Activated CD8-positive, alpha-beta memory T cell treated with anti-CD3 and anti-CD28 coated beads for 1 hour (primary cell): ENCODE measurements at places on chromosomes 2 and 18.

- DNase-seq, result no peak
Observed at GRCh38 chr2:129656081-129656598, 323.3 kb upstream of the RAB6C start.

GRCh38 chr2:28373854-28374253 is 18.8 kb upstream of the FOSL2 start:
- no peak for DNase-seq

GRCh38 chr2:219510512-219511135 is 3.7 kb upstream of the ASIC4 start:
- DNase-seq, result no peak

DNA sequence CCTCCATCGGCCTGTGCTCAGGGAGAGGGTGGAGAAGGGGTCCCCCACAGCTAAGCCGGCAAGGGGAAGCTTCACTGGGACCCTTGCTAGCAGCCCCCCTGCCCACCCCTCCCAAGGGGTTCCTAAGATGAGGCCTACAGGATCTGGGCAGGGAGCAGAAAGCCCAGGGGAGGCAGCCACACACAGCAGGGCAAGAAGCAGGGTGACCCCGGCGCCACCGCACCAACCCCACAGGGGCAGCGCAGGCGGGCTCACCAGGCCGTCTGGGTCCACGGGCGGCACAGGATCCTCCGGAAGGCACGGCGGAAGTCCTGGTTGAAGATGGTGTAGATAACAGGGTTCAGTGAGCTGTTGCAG is 1.8 kb downstream of the ADRA2B start:
- no peak for DNase-seq

DNA sequence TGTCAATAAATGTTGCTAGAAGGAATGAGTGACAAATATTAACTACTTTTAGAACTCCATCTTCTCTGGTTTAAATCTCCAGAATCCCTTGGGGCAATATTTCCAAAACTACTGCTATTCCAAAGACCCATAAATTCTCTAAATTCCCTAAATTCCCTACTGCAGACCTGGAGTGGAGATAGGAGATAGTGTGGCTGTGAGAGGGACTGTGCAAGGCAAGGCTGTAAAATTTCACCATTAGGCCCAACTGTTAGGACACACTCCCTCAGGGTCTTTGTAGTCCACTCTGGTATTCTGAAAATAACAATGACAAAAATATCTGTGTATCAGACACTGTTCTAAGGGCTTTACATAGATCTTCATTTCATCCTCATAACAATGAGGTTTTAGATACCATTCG is 67.9 kb downstream of the MYL12B start:
- no peak for DNase-seq

GRCh38 chr2:141417246-141417797 is 713.5 kb downstream of the LRP1B start:
- no peak for DNase-seq

DNA sequence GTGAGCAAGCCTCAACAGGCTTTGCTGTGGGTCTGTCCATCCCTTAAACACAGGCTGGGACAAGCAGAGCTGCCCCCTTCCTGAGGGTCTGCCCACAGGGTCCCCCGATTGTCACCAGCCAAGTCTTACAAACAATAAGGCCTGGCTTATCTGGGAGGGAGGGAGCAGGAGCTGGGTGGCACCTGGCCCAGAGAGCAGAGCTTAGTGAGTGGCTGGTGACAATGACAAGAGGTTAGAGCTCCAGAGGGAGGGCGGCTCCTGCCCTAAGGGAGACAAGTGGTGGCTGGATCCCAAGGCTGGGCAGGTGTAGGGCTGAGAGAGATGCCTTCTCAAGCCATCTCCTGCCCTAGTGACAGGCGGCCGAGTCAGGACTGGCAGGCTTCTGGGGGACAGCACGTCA is 125.5 kb downstream of the KLHL29 start:
- no peak for DNase-seq

- DNase-seq, result no peak
Observed at GRCh38 chr2:132929786-132930185, 259.8 kb upstream of the LYPD1 start.

- DNase-seq, result no peak
Observed at GRCh38 chr2:58730764-58731487, 489.8 kb upstream of the FANCL start.

- DNase-seq, result no peak
Observed at GRCh38 chr2:217127744-217128143, 267.9 kb upstream of the TNP1 start.

- DNase-seq, result no peak
Observed at GRCh38 chr18:54555286-54555685, 35.8 kb upstream of the DYNAP start.

- DNase-seq, result no peak
Observed at GRCh38 chr2:44941551-44942234, at the start of gene SIX3. TSS of gene SIX3 (plus strand) at chr2:44941702. CDS start at chr2:44942105, 403 bp downstream.

DNA sequence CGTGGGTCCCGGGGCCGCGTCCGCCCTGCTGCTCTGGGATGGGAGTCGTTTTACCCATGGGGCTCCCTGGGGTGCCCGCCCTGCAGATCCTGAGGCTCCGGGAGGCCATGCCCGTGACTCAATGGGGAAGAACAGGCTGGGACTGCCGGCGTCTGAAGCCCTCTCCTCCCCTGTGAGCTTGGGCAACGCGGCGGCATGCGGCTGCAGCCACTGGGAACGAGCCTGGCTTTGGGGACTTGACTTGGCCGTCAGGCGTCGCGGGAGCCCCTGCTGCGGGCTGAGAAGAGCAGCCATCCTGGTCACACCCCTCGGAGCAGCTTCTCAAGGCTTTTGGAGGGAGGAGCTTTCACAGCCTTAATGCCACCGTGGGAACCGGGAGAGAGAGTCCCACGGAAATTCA is 126.9 kb upstream of the CTDP1 start:
- no peak for DNase-seq

- no peak for DNase-seq
Observed at GRCh38 chr2:26582890-26583289, 58.3 kb downstream of the CIB4 start.

- no peak for DNase-seq
Observed at GRCh38 chr2:217440000-217440399, 562.8 kb downstream of the TNS1 start.

GRCh38 chr2:200738590-200738989 is 73.1 kb upstream of the BZW1 start:
- DNase-seq, result no peak

DNA sequence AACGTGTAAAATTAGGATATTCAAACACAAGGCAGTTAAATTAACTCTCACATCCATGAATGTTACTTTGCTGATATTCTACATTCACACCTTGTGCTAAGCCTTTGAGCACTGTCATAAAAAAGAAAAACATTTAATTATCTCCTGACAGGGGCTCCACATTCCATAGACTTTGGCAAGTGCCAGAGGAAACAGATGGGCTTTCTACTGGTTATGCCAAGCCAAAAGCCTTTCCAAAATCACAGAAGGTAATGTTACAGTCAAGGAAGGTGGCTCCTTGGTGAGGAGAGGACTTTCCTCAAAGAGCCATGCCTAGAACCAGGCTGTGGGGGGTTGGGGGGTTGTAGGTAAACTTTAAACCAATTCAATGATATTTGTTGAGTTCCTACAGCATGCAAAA is 12.4 kb downstream of the MYO5B start:
- DNase-seq, result no peak

- no peak for DNase-seq
Observed at GRCh38 chr18:61991201-61991600, 98.4 kb upstream of the RNF152 start.

DNA sequence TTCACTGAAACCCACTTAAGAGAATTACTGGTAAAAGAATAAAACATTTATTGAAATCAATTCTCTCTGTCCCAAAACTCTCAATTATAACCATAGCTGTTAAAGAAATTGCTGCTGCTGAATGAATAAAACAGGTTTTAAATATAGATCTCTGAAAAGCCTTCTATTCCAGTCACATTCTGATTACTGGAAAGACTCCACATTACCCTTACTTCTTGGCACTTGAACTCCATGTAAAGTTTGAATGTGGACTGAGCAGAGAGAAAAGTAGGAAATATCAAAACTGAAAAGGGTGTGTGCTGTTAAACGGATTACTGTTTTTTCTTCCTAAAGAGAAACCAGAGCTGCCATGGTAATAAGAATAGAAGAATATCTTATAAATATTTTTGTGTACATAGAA is 655.3 kb upstream of the SETBP1 start:
- DNase-seq, result no peak

GRCh38 chr2:26493566-26493965 is 15.6 kb upstream of the OTOF start:
- DNase-seq, result no peak

DNA sequence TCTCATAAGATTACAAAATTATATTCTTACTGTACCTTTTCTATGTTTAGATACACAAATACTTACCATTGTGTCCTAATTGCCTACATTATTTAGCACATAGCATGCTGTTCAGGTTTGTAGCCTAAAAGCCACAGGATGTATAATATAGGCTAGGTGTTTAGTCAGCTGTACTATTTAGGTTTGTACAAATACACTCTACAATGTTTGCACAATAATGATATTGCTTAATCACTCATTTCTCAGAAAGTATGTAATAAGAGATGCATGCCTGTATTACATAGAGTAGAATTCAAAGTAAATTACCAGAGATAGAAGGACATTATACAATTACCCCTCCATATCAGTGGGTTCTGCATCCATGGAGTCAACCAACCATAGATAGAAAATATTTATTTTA is 201.1 kb upstream of the COL3A1 start:
- DNase-seq, result no peak

- no peak for DNase-seq
Observed at GRCh38 chr2:17271416-17271815, 246.8 kb downstream of the RAD51AP2 start.

DNA sequence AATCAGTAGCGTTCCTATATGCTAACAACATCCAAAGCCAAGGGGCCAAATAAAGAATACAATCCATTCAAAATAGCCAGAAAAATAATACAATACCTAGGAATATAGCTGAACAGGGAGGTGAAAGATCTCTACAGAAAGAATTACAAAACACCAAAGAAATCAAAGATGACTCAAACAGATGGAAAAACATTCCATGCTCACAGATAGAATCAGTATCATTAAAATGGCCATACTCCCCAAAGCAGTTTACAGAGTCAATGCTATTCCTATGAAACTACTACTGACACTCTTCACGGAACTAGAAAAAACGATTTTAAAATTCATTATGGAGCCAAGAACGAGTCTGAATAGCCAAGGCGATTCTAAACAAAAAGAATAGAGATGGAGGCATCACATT is 57.4 kb downstream of the CCBE1 start:
- no peak for DNase-seq

DNA sequence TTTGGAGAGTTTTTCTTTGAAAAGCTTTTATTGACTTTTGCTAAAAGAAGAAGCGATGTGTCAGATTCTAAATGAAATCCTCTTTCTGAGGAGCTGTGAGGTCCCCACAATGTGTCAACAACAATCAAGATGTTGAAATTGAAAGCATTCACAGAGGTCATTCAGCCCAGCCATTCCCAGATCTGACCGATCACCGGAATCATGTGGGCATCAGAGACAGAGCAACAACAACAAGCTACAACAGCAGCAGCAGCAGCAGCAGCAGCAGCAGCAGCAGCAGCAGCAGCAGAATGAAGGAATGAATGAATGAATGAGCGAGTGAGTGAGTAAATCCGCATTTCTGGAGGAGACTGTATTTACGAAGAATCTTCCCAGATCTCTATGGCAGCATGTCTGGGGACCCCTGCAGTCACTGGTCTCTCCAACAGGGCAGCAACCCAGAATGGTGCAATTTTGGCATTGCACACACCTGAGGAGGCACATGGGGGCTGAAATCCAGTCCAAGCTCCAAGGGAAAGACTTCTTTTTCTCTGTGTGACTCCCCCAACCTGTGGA is 299.0 kb downstream of the MYCN start:
- DNase-seq, result no peak

- DNase-seq, result no peak
Observed at GRCh38 chr2:25699216-25699615, 25.8 kb upstream of the DTNB start.

GRCh38 chr18:48391868-48392267 is 17.3 kb downstream of the ZBTB7C start:
- DNase-seq, result no peak

DNA sequence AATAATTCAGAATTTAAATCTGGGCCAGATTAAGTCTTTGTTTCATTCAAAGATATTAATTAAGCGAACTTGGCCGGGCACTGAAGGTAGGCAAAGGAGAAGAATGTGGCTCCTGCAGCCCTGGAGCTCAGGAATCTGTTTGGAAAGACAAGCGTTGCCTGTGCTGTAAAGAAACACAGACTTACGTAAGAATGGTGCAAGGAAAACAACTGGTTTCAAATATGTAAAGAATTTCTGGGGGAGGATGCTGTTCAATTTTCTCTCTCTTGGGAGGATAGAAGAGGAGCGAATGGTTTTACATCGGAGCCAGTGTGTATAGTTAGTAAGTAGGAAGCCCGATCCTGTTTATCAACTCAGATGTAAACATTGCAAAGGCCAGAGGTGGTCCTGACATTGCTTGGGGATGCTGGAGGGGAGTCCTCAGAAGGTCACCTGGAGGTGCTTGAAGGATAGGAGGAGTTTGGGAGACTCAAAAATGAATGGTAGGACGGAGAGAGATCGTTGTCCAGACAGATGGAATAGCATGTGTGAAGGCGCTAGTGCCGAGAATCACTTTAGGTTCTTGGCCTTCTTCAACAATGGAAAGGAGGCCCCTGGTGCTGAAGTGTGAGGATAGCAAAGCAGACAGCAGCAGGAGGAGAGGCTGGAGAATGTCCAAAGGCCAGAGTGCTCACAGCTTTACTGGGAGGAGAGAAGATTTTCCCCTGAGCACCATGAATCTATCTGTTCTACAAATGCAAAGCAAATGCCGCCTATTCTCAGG is 456.1 kb downstream of the LPIN1 start:
- no peak for DNase-seq

DNA sequence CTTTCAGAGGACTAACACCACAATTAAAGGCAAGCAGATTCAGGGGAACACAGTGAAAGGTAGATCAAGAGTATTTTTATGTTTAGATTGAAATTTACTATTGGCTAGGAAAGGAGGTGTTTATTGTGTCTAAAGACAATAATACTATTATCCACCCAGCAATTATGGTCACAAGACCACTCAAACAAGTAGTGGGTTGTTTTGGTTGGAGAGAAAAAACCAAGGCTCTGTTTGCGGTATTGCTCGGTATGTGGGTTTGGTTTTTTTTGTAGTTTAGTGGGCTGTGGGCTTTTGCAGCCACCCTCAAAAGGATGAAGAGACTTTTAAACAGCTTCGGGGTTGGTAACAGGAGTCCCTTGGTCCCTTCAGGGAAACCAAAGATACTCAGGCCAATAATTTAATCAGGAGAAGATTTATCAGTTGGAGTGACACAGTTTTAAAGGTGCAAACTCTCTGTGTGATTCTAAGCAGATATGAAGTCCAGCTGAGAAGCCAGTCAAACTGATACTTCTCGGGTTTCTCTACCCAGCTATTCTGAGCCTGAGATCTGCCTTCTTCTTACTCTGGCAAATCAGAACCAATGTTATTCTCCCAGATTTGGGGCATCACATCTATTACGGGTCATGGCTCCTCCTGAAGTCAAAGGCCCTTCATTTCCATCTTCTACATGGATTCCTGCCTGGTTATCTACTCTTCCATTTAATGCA is 55.3 kb downstream of the DCC start:
- DNase-seq, result no peak
